NCI-H1436 treated with DMSO at 0.1 percent for 48 hours (cell line): ENCODE measurements at places on chromosomes 11 and 22.

DNA sequence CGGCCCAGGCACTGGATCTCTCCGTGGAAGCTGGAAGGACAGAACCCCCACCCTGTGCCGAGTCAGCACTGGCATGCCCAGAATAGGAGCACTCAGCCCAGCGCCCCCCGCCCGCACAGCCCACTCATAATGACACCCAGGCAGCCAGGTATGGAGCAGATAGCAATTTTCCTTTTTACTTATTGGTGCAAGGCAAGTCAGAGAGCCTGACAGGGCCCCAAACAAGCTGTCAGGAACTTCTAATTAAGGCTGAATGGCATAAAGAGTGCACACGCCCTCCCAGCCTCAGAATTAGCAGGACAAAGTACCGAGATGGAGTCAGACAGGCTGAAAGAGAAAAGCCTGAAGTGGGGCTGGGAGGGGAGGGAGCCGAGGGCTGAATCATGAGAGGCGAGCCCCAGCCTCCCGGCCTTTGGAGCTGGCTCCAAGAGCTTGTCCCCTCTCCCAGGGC, 76.9 kb downstream of the DSCAML1 start:
- DNase-seq: peak; percentile 57

GRCh38 chr22:24585927-24586546, 6.8 kb downstream of the LRRC75B start:
- no peak for DNase-seq

DNA sequence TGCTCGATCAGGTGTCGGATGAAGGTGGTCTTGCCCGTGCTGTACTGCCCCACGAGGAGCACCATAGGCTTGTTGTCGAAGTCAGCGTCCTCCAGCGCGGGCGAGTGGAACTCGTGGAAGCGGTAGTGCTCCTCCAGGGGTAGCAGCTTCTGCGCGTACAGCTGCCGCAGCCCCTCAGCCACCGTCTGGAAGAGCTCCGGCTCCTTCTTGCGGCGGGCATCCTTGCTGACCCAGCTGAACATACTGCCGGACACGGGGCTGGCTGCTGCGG, 263 bp downstream of the EHD1 start:
- DNase-seq: no peak

DNA sequence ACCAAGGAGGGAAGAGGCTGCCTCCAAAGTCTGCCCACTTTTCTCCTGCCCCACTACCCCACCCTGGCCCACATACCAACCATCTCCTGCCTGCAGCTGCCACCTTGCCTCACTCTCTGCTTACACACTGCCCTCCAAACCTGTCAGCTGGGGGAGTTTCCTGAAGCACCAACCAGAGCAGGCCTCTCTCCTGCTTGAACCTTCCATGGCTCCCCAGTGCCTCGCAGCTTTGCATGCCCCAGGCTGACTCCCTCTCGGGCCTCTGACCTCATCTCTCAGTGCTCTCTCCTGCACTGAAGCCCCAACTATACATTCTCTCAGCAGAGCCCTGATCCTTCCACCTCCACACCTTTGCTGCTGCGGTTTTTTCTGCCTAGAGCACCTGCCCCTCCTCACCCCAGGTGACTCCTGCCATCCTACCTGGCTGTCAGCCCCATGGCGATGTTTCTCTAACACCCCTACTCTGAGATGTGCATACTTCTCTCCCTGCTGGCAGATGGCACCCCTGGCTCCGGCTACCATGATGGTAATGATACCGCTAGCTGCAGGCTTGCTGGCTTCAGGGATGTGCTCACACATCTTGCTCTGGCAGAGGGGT, 43.5 kb downstream of the MN1 start:
- DNase-seq: no peak

DNA sequence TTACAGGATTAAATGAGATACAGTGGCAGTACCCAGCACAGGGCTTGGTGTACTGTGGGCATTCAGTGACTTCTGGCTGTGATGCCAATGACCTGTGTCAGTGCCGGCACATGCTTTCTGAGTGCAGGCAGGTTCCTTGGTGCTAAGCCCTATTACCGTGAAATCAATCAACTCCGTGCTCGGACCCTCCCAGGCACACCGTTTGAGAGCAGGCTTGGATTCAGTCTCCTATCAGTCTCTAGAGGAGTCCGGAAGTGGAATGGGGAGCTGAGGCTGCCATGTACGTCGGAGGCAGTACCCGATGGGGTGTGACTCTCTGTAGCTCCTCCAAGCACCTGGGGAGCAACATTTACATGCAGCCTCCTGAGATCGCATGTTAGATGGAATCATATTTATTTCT, 42.6 kb downstream of the CACNG2 start:
- DNase-seq: no peak

DNA sequence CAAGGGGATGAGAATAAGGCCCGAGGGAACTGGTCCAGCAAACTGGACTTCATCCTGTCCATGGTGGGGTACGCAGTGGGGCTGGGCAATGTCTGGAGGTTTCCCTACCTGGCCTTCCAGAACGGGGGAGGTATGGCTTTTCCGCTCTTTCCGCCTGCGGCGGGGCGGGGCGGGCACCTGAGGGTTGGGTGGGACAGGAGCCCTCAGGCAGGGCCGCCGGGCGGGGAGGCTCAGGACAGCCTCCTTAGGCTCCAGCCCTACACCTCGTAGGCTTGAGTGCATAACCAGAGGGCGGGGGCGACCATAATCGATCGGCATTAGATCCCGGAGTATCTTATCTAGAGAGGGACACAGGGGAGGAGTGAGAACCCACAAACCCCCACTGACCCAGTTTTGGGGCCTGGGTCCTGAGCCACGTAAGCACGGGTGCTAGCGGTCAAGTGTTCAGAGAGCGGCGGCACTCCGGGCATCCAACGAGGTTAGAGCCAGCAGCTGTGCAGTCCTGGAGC, 4.9 kb downstream of the SLC6A5 start:
- no peak for DNase-seq

- no peak for DNase-seq
These were observed 10.3 kb upstream of the PNPLA5 start for GRCh38 chr22:43901976-43902643.

- DNase-seq: no peak
These were observed 35.4 kb upstream of the AMOTL1 start for GRCh38 chr11:94732617-94733281.

- no peak for DNase-seq
These were observed 32.5 kb downstream of the CSTF3 start for GRCh38 chr11:33128739-33129138.

- no peak for DNase-seq
These were observed 80.6 kb upstream of the CLDN5 start for GRCh38 chr22:19604711-19605268.

DNA sequence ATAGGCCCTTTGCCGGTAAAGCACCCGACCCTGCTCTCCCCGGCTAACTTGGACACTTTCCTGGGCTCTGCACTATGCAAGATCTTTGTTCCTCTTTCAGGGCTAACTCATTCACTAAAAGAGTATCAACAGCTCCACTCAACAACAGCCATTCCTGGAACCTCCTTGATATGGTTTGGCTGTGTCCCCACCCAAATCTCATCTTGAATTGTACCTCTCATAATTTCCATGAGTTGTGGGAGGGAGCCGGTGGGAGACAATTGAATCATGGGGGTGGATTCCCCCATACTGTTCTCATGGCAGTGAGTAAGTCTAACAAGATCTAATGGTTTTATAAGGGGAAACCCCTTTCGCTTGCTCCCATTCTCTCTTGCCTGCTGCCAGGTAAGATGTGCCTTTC, 330.0 kb downstream of the TENM4 start:
- DNase-seq: no peak

- DNase-seq: no peak
These were observed 72.3 kb upstream of the TP53I11 start for GRCh38 chr11:45023065-45023365.
